WTC11 (cell line): ENCODE measurements at places on chromosomes 16 and 17.
A peak's percentile ranks its signal among the peaks of the same experiment; 100 is the strongest.

DNA sequence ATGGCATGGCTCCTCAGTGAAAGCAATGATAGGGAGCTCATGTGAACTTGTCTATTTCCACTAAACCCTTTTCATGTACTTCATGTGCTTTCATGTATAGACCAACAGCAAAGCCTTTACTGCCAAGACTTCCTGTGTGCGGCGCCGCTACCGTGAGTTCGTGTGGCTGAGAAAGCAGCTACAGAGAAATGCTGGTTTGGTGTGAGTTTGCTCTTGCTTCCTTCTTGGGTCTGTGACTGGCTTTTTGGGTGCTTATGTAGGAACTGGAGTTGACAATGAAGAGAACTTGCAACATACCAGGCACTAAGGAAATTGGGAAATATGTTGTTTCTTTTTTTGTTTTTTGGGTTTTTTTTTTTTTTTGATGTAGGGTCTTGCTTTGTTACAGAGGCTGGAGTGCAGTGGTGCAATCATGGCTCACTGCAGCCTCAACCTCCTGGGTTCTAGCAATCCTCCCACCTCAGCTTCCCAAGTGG lies 5.7 kb downstream of the SNX11 start:
- no peak for DNase-seq

GRCh38 chr16:57955572-57956188 lies 15.2 kb downstream of the CNGB1 start:
- DNase-seq: no peak

GRCh38 chr17:39753514-39754160 lies 15.9 kb downstream of the GRB7 start:
- peak; percentile 51 for DNase-seq

DNA sequence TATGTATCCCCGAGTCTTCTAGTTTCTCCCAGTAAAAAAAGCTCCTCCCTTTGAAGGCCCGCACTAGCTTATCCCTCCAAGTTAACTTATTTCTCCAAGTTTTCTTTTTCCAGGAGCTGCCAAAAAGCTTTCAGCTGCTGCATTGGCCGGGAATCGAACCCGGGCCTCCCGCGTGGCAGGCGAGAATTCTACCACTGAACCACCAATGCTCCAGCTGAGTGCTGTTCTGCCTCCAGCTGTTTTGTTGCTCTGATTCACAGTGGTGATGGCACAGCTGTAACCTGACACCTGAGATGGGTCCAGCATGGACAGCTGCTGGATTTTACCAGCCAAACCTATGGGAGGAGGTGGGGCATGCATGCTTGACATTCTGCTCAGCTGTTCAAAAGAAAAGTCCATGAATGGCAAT lies 22.1 kb downstream of the VAC14 start:
- DNase-seq: peak; percentile 90

DNA sequence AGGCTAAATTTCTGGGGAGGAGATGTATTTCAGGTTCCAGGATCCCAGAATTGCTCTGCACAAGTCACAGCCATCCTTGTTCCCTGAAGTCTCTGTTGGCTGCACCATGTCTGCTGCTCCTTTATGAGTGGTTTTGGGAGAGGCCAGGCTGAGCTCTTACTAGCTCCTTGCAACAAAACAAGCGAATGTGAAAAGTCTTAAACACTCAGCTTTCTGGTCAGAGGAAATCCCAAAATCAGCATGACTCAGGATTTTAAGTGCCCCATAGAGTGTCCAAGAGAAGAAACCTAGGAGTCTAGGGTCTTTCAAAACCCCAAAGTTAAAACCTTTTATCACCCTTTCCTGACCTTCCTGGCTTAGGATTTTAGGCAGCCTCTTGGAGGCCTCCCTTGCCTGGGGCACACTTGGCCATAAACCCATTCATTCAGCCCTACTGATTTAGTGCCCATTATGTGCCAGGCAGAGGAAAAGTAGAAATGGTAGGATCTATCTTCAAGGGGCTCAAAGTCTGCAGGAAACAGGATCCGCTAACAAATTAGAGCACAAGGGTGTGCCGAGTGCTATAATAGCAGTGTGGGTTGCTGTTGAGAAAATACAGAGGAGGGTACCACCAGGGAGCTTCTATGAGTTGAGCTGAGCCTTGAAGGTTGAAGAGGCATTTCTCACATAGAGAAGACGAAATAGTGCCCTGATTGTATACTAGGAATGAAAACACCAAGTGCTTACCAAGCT lies 36.9 kb downstream of the SOST start:
- no peak for DNase-seq

GRCh38 chr16:89602273-89602951 lies 11.0 kb upstream of the DPEP1 start:
- DNase-seq: peak; percentile 51

DNA sequence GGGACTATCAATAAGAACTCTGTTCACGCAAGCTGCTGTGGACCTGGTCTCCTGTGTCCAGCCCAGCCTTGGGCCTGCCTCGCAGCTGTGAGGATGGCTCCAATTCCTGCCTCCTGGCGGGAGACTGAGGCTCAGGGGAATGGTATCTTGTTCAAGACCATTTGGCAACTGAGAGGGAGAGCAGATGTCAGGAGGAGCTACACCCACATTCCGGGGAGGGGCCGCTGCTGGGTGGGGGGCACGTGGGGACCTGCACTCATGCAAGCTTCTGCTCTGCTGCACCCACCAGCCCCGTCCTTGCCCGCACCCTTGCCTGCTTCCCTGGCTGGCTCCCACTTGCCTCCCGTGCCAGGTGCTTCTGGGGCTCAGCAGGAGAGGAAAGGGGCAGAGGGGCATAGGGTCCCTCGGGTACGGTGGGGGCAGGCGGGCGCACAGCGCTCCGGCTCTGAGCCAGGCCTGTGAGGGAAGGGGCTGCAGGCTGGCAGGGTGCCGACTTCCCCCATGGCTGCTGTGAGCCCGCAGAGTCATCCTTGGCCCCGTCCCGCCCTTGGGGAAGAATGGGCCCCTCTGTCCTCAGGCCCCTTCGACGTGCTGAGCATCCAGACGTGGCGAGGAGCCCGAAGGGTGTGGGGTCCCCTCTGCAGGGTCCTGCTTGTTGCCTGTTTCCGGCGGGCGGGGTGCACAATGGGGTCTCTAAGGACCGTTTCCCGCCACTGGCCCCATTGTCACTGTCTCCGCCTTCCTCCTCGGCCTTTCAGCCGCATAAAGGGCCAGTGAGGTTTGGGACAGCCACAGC lies 2.7 kb downstream of the METRN start:
- DNase-seq: no peak

- DNase-seq: no peak
Measured at GRCh38 chr16:86379505-86379846, 130.9 kb upstream of the FOXF1 start.

- DNase-seq: no peak
Measured at GRCh38 chr17:31609331-31609730, 217.9 kb downstream of the RAB11FIP4 start.

- DNase-seq: peak; percentile 88
Measured at GRCh38 chr17:57114085-57114673, 29.1 kb downstream of the AKAP1 start.

GRCh38 chr16:86517652-86518258 lies 7.4 kb downstream of the FOXF1 start:
- peak; percentile 77 for DNase-seq

DNA sequence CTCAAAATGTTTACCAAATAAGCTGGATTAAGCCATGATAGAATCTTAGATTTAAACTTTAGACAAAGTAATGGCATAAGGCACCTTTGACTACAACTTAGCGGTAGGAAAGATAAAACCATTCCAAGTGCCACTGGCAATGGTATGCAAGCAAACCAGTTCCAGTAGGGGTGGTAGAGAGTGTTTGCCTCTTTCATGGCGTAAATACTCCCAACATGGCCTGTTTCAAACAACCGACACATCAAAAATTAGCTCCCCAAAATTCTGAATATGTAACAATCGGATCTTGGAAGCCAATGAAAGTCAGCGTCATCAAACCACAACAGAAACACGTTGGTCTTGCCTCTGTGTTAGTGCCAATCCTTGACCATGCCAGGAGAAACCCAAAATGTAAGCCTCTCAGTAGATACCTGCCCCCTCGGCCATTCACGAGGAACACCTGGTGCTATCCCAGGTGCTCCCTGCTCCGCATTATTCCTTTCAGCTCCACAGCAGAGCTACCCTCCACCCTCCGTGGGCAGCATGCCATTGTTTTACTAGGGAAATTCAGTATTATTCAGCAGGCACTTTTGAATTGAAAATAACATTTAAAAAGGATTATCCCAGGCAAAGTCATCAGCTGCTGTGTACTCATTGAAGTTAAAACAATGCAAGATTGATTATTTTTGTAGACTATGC lies 307.8 kb upstream of the CDH11 start:
- DNase-seq: no peak

DNA sequence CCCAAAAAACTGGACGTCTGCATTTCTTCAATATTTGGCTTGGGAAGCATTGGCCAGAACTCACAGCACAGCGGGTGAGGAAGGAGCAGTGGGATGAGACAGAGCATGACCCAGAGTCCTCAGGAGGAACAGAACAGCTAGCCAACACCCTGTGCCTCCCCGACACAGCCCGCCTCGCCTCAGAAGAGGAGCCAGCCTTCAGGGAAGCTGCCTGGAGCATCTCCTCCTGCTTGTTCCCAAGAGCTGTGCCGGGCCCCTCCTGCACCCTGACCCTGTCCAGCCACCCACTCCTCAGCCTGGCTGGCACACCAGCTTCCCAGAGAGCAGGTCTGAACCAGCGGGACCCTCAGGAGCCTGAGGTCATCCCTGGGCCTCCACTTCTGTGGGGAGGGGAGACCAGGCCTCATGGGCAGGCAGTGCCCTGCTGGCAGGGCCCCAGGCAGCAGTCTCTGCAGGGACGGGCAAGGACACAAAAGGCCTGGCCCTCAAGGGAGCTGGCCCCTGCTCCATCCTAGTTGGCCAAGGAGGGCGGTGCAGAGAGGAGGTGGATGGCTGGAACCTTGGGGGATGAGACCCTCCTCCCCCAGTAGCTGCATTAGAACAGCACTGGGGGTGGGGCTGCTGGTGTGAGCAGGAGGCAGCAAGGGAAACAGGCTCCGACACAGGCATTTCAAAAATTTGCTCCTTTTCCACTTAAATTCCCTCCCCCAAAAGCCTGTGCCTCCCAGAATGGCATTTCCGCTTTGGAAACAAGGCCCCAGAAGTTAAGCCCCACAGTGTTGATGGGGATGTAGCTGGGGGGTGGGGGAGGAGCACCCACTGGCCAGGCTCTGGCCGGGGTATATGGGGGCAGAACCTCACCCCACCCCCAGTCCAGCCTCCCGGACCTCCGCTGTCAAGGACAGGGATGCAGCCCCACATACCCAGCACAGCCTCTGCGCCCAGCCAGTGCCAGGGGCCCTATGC lies 1.8 kb upstream of the BCAR1 start:
- peak; percentile 85 for DNase-seq

- DNase-seq: no peak
Measured at GRCh38 chr17:34675605-34676004, 96.2 kb downstream of the TMEM132E start.

- peak; percentile 94 for DNase-seq
Measured at GRCh38 chr16:8621572-8622314, at the start of gene METTL22. Gene METTL22 (plus strand): TSS chr16:8621698. CDS start chr16:8625666, 3,968 bp downstream.

- no peak for DNase-seq
Measured at GRCh38 chr17:35790841-35791240, 4.6 kb downstream of the MMP28 start.

- DNase-seq: no peak
Measured at GRCh38 chr17:68491381-68492231, 20.6 kb upstream of the PRKAR1A start.

DNA sequence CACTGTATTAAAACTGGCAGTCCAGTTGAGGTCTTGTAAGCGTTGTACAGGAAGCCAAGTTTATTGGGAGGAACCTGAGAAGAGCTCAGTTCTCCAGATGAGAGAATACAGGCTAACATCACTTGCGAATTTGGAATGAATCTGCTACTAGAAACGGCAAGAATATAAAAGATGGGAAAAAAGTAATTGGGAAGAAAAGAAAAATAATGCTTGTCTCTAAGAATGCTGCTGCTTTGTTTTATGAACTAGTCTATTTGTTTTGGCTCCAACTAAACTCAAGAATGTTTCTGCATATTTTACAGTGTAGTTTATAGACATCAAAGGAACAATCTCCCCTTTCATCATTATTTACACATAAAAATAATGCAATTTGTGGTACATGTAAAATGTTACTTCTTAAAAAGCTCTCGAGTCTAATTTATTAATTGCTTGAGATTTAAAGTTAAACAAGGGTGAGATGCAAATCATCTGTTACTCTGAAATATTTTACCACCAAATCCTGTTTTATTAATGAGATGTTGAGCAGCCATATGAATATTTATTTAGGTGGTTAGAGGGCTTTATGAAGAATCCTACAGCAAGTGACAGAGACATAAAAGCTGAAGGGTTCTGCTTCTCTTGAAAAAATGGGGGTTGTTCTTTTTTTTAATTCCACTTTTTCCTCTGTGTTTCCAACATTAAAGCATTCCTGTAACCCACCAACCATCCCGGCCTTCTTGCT lies 162.1 kb upstream of the AXIN2 start:
- no peak for DNase-seq

GRCh38 chr17:72977771-72978417 lies 114.6 kb downstream of the SLC39A11 start:
- no peak for DNase-seq

GRCh38 chr16:4760221-4760910 lies 6.6 kb downstream of the ZNF500 start:
- DNase-seq: no peak

- DNase-seq: no peak
Measured at GRCh38 chr16:17233318-17234002, 237.3 kb downstream of the XYLT1 start.

- DNase-seq: no peak
Measured at GRCh38 chr16:20995711-20996110, 95.1 kb downstream of the LYRM1 start.

- no peak for DNase-seq
Measured at GRCh38 chr17:28622186-28622585, 8.2 kb upstream of the RSKR start.
